ENCODE measurements at places on chromosomes 3 and 15. TPM values are rescaled to one million over a fixed set of nuclear protein-coding genes. Genes with fewer than 3 reads are reported as not detected.
A peak's percentile ranks its signal among the peaks of the same experiment; 100 is the strongest.

GRCh38 chr3:125107861-125108567, 52.2 kb upstream of the HEG1 start:
- DNase-seq, result peak; percentile 98

DNA sequence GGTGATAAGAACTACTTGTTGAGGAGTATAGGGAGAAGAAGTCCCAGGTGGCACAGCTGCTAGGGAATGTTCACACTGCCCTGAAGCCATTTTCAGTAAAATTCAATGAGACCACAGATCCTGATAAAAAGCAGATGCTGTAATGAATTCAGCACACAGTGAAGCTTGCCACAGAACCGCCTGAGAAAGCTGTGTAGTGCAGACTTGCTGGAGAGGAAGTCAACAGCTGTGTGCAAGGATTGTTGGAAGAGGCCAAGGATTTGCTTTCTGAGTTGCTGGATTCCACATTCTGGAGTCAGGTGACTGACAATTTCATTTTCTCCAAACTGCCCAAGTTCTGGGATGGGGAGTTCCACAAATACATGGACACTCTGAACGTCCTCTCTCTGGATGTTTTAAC, 70.9 kb downstream of the ANP32A start:
- peak; percentile 11 for DNase-seq

- DNase-seq, result no peak
These were observed 150.6 kb downstream of the TPRG1 start for GRCh38 chr3:189322339-189322738.

DNA sequence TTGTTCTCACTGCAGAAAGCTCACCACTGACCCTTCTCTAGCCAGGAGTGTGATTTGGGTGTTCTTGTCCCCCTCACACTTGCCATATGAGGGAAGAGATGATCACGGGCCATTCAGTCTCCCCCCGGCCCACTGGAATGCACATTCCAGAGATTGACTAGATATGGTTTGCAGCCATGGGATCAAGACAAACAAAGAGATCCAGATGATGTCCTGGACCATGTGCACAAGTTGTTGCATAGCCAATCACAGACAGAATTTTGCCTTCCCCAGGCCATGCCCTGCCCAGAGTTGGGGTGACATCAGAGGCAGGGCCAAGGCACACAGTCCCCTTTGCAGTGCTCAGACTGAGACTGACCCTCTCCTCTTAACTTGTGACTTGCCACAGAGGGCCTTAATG, 14.8 kb downstream of the MUC13 start:
- no peak for DNase-seq

GRCh38 chr15:92168066-92168683, 225.5 kb upstream of the ST8SIA2 start:
- no peak for DNase-seq

DNA sequence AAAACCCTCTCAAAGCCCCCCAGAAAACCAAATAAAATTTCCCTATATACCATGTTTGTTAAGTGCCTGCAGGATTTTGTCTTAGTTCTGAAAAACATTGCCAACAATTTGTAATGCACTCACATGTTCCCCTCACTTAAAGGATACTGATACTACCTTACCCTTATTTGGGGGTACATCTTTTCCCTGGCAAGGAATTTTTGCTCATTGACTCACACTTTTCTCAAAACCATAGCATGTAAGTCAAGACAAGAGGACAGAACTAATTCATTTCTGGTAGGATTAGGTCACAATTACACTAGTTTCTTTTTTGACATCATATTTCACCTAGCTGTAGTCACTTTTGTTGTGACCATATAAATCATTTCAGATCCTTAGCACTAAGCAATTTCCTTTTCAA, 222.2 kb downstream of the THRB start:
- DNase-seq, result no peak

DNA sequence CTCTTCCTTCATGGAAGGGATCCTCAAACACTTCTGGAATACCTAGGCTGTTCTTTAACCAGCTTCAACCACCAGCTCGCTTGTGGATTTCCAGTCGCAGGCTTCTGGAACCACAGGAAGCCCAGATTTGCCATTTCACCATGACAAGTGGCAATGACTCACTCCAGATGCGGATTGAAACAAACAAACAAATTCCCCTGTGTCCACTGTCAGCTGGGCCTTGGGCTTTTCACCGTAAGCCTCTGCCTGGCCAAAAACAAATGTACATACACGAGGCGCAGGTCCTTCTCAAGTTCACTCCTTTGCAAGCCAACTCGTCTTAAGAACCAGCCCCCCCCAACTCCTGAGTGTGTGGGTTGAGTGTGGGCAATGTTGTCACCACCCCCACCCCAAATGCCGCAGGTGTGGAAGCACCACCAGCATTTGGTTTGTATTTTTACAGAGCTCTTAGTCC, 8.8 kb downstream of the BCL6 start:
- DNase-seq, result peak; percentile 52

DNA sequence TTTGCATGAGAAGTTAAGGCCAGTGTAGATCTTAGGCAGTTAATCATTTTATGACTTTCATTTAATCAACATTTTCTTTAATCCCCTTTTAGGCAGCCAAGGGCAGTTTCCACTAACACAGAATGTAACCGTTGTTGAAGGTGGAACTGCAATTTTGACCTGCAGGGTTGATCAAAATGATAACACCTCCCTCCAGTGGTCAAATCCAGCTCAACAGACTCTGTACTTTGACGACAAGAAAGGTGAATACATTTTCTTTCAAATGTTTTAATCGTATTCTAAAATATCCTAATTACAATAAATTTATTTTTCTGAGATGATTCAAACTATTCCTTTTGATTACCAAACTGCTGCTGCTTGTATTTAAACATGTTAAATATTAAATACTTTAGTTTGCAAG, 843.2 kb downstream of the CADM2 start:
- DNase-seq, result peak; percentile 44

- no peak for DNase-seq
These were observed 90.0 kb downstream of the GAP43 start for GRCh38 chr3:115713284-115713683.

- DNase-seq, result no peak
These were observed 103.0 kb downstream of the ISL2 start for GRCh38 chr15:76439542-76439941.

DNA sequence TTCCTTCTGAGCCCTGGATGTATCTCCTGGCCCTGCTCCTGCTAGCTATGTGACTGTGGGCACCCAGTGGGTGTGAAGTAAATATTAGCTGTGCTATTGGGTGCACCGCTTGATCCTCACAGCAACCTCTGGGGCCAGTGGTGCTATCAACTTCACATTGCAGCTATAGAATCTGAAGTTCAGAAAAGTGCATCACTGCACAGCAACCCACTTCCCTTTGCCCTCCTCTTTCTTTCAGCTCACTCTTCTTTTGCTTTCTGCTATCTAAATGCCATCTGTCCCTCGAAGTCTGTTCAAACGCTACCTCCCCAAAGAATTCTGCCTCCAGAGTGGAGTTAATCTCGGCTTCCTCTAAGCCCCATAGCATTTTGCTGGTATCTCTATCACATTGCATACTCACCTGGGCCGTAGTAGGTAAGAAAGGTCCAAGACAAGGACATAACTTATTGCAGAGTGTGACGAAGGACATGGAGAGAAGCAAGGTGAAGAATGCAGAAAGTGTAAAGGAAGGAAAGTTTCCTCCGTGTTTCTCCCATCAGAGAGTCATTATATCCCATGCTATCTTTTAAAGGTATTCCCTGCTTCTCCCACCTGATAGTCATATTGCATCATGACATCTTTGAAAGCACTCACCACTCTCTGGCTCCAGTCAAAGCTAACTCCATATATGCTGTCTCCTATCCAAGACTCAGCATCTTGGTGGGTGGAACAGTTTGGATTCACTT, 57.1 kb upstream of the BCL6 start:
- DNase-seq, result no peak

DNA sequence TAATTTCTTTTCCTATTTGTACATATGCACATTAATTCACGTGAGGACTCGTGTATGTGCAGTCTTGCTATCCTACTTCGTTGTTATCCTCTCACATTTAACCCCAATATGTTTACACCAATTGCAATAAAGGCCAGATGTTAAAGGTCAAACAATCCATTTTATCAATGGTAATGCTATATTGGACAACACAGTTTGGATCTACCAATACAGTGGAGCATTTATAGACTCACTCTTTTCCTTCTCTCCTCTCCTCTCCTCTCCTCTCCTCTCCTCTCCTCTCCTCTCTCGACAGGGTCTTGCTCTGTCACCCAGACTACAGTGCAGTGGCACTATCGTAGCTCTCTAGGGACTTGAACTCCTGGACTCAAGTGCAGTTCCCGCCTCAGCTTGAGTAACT, 324.0 kb downstream of the PTPRG start:
- DNase-seq, result no peak

DNA sequence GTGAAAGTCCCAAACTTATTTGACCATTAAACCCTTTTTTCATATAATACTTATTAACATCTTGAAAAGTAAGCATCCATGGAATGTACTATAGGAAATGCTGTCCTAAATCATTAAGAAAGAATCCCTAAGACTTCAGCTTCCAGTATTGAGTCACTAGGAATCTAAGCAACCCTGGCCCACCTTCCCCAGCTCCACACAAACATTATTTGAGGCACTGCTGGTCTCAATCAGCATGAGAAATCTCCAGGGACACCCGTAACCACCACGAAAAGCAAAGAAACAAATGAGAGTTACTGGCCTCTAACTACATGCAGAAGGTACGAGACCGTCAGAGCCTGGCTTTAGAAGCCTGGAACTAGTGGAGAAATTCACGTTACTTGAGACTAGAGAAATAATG, 68.2 kb downstream of the POLQ start:
- no peak for DNase-seq

GRCh38 chr3:49722896-49723295, 855 bp downstream of the GMPPB start:
- no peak for DNase-seq

DNA sequence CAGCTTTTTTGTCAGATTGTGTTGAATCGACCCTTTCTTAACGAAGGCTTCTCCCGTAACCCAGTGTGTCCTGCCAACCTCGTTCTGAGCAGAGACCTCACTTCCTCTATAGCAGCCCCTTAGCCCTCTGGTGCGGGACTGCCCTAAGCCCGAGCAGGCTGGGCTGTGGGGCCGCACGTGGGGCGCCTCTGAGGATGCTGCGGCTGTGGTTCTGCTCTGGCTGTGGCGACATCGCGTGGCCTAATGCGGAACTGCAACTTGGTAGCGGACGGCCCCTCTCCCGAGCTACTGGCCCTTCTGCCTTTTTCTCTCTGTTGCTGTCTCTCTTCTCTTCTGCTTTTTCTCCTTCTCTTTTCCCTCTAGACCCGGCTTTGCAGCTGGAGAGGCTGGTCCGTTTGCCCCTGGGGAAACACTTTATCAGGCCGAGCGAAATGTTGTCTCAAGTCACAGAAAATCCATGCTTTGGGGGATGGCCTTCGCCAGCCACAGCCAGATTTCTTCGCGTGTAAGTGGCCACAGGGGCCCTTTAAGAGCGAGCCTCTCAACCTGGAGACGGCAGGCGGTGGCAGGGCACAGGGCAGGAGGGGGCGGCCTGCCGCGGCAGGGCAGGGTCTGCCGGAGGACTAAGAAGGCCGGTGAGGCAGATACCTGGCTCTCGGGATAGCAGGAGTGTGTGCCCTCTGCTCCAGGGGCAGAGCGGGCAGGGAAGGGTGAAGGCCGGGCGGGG, 19.4 kb upstream of the KIF23 start:
- DNase-seq, result peak; percentile 94

DNA sequence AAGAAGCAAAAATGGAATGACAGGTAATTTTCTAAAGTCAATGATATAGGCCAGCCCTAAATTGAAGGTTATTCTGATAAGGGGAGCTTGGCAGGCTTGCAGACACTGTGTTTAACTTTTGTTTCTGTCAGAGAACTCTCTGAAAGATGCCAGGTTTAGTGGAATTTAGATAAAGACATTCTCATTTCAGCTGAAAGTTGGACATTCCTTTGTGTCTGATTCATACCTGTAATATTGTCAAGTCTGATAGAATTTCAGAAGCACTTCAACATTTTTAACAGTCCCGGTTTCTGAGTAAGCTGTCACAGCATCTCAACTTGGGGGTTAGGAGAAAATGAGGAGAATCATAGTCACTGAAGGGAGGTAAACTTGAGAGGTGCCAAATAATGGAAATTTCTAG, 84.0 kb downstream of the DIPK2A start:
- no peak for DNase-seq

DNA sequence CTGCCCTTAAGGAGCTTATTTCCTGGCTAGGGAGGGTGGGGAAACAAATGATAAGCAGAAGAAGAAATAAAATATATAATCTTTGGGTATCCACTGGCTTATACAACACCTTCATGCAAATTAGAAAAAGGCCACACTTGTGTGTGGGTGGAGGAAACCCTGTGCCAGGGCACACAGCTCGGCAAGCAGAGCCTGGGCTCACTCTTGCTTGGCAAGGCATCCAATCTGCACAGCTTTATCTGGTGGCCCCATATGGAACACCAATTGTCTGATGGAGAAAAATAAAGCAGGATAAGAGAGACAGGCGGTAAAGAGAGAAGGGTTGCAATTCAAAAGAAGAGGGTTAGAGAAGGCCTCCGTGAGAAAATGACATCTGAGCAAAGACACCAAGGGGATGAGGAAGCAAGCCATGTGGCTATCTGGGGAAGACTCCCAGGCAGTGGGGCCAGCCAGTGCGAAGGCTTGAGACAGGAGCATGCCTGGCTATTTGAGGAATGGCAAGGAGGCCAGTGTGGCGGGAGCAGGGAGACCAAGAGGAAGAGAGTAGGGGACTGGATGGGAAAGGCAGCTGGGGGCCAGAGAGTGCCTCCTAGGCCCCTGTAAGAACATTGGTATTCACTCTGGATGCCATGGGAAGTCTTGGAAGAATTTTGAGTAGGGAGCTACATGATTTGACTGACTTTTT, 22.5 kb upstream of the VPS8 start:
- no peak for DNase-seq

GRCh38 chr3:51970606-51971300, 3.1 kb downstream of the ABHD14B start:
- no peak for DNase-seq

The GOLGA6B gene
- total RNA-seq, result not detected

The ZNF660 gene
- 11.1 TPM for total RNA-seq

The ASB14 gene
- total RNA-seq, result 0.04 TPM

The SERPINI1 gene
- 0.47 TPM for total RNA-seq

The FES gene
- 88.0 TPM for total RNA-seq

The UNC13C gene
- not detected for total RNA-seq

The ANKRD34C gene
- 0.93 TPM for total RNA-seq

The LRRC2 gene
- not detected for total RNA-seq

The AADACL2 gene
- total RNA-seq, result not detected

The MAP6D1 gene
- 10.8 TPM for total RNA-seq

The CLDN18 gene
- not detected for total RNA-seq

The CHRM5 gene
- total RNA-seq, result not detected

Measured in Karpas-422 (cell line).